ENCODE measurements at places on chromosomes 6 and 20. TPM values are rescaled to one million over a fixed set of nuclear protein-coding genes. Genes with fewer than 3 reads are reported as not detected.
A peak's percentile ranks its signal among the peaks of the same experiment; 100 is the strongest.

PTK6 gene
- total RNA-seq: 11.1 TPM

- peak; percentile 54 for DNase-seq
Measured at GRCh38 chr6:39934131-39934757, at the start of gene MOCS1. Gene MOCS1 (minus strand): TSS chr6:39934462. CDS start chr6:39934417, 45 bp downstream.

TFAP2D gene
- total RNA-seq: not detected

PLN gene
- total RNA-seq: not detected

GRCh38 chr20:9253006-9253539, 184.2 kb downstream of the PLCB4 start:
- no peak for DNase-seq

DNA sequence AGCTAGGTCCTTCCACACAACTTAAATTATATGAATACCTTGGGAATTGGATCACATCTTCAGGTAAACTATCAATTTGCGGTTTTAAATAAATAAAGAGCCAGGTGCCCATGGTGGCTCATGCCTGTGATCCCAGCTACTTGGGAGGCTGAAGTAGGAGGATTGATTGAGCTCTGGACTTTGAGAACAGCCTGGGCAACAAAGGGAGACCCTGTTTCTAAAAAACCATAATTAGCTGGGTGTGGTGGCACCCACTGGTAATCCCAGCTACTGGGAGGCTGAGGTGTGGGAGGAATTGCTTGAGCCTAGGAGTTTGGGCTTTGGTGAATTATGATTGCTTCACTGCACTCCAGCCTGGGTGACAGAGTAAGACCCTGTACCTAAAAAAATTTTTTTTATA, 3.4 kb downstream of the GMNN start:
- DNase-seq: no peak

DNA sequence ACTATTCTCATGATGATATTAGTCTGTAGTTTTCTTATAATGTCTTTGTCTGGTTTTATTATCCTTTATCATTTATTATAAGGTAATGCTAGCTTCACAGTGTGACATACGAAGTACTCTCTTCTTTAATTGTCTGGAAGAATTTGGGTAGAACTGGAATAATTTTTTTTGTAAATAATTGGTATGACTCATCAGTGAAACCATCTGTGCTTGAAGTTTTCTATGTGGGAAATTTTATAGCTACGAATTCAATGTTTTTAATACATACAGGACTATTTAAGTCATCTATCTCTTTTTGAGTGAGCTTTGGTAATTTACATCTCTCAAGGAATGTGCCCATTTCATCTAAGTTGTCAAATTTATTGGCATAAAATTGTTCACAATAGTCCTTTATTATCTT, 86.3 kb downstream of the SOD2 start:
- no peak for DNase-seq

GRCh38 chr6:2111162-2111677, 134.2 kb downstream of the GMDS start:
- DNase-seq: peak; percentile 80

DNA sequence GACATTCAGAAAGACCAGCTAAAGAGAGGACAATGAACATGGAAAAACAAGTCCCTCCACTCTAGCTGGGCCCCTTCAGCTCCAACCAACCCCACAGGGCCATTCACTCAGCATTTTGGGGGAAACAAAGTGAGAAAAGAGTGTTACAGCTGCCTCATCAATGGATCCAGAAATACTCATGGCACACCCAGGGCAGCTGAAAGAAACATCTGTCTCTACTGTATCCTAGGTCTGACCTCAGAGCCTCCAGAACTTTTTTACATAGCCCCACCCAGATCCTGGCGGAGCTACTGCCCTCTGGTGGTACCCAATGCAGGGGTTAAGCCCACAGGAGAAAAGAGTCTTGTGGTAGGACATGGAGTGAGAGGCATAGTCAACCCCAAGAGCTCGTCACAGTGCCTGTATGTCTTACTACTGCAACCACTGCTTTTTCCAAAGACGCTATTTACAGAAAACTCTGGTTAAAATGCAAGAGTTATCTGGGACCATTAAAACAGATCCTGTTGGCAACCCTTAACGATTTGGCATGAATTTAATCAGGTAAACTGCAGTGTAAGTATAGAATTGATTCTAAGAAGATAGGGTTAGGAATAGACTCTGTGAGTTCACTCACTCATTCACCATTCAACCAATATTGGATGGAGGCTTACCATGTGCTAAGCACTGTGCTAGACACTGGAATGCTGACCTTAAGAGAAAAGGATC, 37.4 kb upstream of the FAM83C start:
- DNase-seq: peak; percentile 83

VGLL2 gene
- total RNA-seq: not detected

GRCh38 chr20:51509208-51509607, 33.3 kb downstream of the NFATC2 start:
- DNase-seq: no peak

DNA sequence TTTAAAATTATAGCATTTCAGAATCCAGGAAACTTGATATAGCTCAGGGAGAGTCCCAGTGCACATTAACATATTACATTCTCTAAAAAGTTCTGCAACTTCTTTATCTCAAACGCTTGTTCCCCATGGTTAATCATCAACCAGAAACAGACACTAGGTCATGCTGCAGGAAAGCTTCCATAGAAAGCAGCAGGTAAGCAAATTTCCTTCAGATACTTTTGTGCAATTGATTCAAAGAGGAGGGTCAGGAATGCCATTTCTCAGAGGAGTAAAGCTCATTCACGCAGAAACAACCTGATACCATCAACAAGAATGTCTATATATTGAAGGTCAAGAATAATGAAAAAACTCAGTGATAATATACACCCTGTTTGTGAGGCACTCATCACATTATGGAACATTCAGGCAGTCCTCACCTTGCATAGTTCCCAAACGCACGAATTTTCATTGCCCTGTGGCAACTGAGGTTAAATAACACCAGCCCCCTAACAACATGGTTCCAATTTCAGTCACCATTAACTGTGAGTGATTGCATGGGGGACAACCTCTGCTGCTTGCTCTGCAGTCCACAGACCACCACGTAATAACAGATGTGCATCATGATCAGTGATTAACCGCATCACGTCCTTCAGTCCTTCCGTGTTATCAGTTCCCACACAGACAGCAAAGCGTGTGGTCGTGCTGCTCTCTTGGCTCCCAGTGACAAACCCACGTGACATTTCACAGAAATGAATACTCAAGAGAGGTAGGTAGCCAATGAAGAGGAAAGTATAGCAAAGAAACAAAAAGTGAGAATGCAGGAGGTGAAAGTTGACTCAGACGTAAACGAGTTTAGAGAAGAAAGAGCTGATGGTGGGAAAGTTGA, 95.7 kb downstream of the LY86 start:
- DNase-seq: no peak

TGM3 gene
- total RNA-seq: not detected

- peak; percentile 5 for DNase-seq
Measured at GRCh38 chr6:48994811-48995210, 468.2 kb downstream of the MMUT start.

GRCh38 chr6:21317642-21318041, 275.9 kb upstream of the SOX4 start:
- DNase-seq: no peak

DNA sequence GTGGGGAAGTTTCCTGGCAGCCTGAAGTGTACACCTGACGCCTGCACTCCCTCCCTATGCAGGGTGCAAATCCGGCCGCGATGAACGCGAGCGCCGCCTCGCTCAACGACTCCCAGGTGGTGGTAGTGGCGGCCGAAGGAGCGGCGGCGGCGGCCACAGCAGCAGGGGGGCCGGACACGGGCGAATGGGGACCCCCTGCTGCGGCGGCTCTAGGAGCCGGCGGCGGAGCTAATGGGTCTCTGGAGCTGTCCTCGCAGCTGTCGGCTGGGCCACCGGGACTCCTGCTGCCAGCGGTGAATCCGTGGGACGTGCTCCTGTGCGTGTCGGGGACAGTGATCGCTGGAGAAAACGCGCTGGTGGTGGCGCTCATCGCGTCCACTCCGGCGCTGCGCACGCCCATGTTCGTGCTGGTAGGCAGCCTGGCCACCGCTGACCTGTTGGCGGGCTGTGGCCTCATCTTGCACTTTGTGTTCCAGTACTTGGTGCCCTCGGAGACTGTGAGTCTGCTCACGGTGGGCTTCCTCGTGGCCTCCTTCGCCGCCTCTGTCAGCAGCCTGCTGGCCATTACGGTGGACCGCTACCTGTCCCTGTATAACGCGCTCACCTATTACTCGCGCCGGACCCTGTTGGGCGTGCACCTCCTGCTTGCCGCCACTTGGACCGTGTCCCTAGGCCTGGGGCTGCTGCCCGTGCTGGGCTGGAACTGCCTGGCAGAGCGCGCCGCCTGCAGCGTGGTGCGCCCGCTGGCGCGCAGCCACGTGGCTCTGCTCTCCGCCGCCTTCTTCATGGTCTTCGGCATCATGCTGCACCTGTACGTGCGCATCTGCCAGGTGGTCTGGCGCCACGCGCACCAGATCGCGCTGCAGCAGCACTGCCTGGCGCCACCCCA, 1.2 kb downstream of the GPR6 start:
- no peak for DNase-seq

GRCh38 chr6:33702345-33702977, 9.0 kb downstream of the UQCC2 start:
- DNase-seq: peak; percentile 66

GJA10 gene
- not detected for total RNA-seq

OR2B6 gene
- total RNA-seq: not detected

Measured in PC-3 (cell line).